Hematopoietic multipotent progenitor cell treated with erythropoietin and hydrocortisone succinate and interleukin-3 and kit ligand, for 8 days (in vitro differentiated cells): ENCODE measurements at places on chromosomes 5 and 9.
A peak's percentile ranks its signal among the peaks of the same experiment; 100 is the strongest.

GRCh38 chr5:112862085-112862484, 998 bp downstream of the SRP19 start:
- DNase-seq, result no peak

DNA sequence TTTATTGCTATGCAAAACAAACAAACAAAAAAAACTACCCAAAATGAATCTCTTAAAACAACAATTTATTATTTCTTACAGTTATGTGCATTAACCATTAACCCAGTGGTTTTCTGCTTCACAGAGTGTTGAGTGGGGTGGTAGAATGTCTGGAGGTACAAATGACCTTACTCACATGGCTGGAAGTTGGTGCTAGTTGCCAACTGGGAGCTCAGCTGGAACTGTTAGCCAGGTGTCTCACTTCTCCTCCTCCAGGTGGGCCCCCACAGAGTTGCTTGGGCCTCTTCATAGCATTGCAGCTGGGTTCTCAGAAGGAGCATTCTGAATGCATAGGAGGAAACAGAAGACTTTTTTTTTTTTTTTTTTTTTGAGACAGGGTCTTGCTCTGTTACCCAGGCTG, 10.5 kb upstream of the B4GALT1 start:
- DNase-seq, result no peak

DNA sequence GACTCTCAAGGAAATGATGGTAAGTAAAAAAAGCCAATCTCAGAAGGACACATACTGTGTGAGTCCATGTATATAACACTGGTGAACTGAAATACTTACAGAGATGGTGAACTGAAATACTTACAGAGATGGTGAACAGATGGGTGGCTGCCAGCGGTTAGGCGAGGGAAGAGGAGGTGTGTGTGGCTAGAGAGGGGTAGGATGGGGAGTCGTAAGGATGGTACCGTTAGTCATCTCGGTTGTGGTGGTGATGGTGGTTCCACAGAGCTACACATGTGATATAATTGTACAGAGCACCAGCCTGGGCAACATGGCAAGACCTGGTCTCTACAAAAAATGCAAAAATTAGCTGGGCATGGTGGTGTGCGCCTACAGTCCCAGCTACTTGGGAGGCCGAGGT, 113.6 kb upstream of the RAPGEF1 start:
- no peak for DNase-seq

DNA sequence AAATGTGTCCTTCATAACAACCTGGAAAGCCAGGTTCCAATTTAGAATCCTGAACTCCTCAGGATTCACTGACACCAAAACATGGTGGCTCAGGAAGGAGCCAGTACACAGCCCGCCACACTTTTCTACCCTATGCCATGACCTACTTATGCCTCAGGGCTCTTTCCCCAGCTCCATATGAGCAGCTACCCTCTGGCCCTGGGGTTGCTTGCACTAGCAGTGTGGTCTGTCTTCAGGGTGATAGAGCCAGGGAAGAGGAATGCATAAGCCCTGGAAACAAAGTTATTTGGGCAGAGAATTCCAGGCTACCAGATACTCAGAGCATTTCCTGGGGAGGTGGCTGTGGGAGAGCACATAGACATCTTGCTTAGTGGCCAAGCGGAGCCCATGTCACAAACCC, 15.0 kb upstream of the ECM2 start:
- no peak for DNase-seq

DNA sequence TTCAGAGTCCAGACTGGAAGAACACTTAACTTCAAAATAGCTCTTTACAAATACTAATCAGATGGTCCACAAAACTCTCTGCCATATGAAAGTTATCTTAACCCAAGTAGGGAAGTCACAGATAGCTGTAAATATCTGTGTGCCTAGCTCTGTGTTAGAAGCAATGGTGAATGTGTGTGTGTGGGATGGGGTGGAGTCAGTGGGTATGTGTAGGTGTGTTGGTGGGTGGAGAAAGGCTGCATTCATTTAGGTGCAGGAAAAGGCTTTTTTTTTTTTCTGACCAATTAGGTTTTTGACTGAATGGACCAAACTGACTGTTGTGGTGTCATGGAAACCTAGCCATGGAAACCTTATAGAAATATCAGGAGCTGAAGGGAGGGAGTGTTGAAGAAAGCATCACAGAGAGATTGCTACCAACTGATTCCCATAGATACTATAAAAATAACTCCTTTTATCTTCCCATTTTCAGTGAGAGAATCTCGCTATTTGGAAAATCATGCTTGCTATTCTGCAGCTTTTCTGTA, 156.2 kb upstream of the NR3C1 start:
- DNase-seq, result no peak

- no peak for DNase-seq
Measured at GRCh38 chr5:11650936-11651335, 253.3 kb downstream of the CTNND2 start.

- DNase-seq, result no peak
Measured at GRCh38 chr9:129713402-129713679, 39.5 kb downstream of the PTGES start.

- DNase-seq, result no peak
Measured at GRCh38 chr5:69188811-69189161, 597 bp upstream of the CENPH start.

DNA sequence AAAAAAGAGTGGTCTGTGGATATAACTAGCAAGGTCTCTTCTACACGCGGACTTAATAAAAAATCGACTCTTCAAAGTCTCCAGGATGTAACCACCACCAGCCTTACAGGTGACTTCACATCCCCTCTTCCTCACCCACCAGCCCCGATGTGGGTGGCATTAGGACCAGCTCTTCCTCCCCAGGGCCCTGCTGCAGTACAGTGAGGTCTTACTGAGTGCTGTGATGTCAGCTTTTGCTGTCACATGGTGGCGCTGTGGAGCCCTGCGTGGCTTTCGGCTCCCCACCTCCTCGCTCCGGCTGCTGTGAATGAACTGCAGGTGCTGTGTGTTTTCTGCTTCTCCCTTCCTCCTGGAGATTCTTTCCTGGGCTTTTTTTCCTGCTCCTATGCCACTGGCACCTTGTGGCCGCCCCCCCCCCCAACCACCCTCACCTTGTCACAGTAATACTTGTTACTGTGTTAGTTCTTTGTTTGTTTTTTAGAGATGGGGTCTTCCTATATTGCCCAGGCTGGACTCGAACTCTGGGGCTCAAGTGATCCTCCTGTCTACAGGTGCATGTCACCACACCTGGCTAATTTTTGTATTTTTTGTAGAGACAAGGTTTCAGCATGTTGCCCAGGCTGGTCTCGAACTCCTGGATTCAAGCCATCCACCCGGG, 15.8 kb upstream of the RAPGEF1 start:
- peak; percentile 76 for DNase-seq

DNA sequence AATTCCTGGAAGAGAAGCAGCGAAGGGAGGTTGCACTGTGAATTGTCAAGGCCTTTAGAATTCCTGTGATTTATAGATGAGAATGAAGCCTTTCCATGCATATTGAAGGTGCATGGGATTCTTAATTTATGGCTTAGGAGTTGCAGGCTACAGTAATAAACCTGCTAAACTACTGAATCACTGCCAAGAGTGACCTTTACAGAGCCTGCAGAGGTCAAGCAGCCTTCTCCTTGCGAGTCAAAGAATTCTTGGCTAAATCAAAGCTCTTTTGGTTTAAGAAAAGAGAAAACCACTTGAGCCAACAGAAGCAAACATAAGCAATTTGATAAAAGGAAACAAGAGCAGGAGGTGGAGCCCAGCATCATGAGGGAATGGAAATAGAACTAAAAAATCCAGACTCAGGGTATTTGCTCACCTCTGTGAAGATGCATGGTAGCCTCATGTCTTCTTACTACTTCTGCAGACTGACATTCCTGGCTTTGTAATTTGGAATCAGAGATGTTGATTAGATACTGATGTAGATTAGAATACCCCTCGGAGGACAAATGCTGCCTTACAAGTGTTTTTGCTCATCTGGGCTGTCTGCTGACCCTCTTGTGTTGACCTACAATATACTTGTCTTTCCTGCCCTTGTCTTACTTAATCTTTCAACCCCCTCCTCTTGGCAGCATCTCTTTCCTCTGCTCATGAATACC, 90.3 kb upstream of the IFNK start:
- DNase-seq, result no peak

- no peak for DNase-seq
Measured at GRCh38 chr9:134273647-134274046, 52.6 kb upstream of the RXRA start.

- DNase-seq, result no peak
Measured at GRCh38 chr9:94802793-94803192, 76.3 kb downstream of the AOPEP start.

- no peak for DNase-seq
Measured at GRCh38 chr5:141747152-141748141, 65.4 kb upstream of the ARAP3 start.

- DNase-seq, result no peak
Measured at GRCh38 chr5:138543730-138544104, 681 bp upstream of the ETF1 start.

GRCh38 chr9:129348890-129349664, 171.0 kb upstream of the IER5L start:
- no peak for DNase-seq

DNA sequence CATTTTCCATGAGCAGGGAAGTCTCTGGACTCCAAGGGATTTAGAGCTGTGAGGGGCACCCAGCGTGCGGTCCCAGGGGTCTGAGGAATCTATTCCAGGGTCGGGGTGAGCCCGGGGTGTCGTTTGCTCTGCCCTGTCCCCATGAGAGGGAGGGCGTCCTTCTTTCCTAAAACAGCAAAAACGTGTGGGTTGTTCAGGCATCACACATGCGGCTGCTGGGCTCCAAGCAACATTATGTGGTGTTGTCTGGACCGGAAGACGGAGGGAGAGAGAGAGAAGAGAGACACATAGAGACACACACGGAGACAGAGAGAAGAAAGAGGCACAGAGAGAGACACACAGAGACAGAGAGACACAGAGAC, 42.7 kb upstream of the COL5A1 start:
- DNase-seq, result no peak

DNA sequence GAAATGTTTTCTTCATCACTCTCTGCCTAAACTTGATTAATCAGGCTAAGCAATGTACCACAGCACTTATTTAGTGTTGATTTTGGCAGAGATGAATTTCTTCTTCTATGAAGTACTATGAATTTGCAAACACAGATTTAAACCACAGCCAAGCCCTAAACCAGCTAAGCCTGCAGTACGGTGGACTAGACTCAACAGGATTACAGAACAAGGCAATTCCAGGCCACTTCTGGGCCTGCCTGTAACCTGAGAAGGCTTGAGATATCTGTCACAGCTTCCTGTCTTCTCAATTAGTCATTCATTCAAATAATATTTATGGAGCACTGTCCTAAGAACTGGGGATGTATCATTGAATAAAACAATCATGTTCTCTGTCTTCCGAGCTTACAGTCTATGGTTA, 32.4 kb upstream of the CAST start:
- DNase-seq, result no peak

DNA sequence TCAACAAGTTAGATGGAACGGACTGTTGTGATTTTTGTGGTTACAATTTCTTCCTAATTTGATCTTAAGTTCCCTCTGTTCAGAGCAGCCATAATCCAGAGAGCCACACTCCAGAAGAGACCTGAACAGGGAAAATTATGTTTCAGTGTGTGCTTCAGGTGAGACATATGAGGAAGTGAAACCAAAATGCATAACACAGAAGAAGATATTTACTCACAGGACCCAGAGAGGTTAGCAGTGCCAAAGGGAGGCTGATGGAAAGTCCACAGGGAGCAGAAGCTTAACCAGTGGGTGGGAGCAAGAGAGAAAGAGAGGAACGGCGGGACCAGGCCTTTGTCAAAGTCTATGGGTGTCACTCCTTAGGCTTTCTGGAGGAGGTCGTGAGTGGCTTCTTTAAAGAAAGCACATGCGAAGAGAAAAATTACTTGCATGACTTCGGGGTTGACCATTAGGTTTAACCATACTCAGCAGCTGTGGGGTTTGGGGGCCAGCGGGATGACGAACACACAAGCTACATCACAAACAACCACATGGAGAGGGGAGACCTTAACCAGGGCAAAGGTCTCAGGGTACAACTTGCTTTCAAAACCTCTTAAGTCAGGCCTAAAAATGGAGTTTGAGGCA, 141.4 kb downstream of the MED10 start:
- no peak for DNase-seq

GRCh38 chr9:85586684-85587083, 155.1 kb downstream of the AGTPBP1 start:
- no peak for DNase-seq

- no peak for DNase-seq
Measured at GRCh38 chr5:53389093-53389492, 91.3 kb upstream of the FST start.

- peak; percentile 66 for DNase-seq
Measured at GRCh38 chr5:76175051-76175666, 92.0 kb downstream of the SV2C start.

- no peak for DNase-seq
Measured at GRCh38 chr9:97907046-97907445, 15.3 kb downstream of the TRMO start.

GRCh38 chr9:95150903-95151302, 166.6 kb downstream of the FANCC start:
- no peak for DNase-seq

- no peak for DNase-seq
Measured at GRCh38 chr5:65984098-65984885, 57.9 kb downstream of the ERBIN start.
